Fibroblast of skin of left biceps (primary cell): ENCODE measurements at places on chromosomes 7 and 10.
A peak's percentile ranks its signal among the peaks of the same experiment; 100 is the strongest.

DNA sequence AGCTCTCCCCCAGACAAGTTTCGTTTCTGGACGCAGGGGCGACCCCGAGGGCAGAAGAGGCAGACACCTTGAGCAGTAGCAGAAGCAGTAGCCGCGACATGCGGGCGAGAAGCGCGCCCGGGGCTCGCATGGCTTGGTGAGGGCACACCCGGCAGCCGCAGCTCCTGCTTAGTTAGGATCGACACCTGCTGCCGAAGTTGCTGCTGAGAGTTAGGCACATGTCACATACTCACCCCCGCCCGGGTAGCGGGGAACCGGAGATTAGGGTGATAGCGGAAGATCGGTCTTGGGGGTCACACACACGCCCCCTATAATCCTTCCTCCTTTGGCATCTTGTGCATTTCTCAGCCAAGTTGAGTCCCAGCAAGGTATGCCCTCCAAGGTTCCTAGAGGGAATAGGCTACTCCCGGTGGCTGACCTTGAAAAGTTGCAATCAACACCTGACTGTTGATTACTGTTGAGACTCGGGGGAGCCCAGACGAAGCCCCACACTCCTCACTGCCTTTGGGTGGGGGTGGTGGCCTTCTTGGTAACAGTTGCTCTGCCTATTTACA is 668 bp downstream of the GPR37 start:
- DNase-seq = no peak

GRCh38 chr10:50527442-50528043 is 96.2 kb downstream of the SGMS1 start:
- DNase-seq = no peak

GRCh38 chr7:135192914-135193536 is 18.3 kb downstream of the WDR91 start:
- no peak for DNase-seq

DNA sequence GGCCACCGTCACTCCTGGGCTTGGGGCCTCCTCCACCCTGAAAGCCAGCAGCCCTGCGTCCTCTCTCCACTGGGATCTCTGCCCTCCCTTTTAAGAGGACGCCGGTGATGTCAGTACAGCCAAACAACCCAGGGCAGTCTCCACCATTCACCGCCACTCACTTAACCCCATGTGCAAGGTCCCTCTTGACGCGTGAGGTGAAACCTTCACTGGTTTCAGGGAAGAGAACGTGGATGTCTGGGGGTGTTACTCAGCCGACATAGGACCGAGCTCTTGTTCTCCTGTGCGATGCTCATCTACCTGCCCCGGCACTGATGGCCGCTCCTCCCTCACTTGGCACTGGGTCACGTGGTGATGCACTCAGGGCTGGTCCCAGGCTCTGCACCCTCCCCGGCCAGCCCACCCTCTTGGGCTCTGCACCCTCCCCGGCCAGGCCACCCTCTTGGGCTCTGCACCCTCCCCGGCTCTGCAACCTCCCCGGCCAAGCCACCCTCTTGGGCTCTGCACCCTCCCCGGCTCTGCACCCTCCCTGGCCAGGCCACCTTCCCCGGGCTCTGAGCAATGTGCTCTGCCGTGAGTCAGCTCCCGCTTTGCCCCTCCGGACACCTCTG is 36.1 kb downstream of the ADGRA1 start:
- DNase-seq = no peak

DNA sequence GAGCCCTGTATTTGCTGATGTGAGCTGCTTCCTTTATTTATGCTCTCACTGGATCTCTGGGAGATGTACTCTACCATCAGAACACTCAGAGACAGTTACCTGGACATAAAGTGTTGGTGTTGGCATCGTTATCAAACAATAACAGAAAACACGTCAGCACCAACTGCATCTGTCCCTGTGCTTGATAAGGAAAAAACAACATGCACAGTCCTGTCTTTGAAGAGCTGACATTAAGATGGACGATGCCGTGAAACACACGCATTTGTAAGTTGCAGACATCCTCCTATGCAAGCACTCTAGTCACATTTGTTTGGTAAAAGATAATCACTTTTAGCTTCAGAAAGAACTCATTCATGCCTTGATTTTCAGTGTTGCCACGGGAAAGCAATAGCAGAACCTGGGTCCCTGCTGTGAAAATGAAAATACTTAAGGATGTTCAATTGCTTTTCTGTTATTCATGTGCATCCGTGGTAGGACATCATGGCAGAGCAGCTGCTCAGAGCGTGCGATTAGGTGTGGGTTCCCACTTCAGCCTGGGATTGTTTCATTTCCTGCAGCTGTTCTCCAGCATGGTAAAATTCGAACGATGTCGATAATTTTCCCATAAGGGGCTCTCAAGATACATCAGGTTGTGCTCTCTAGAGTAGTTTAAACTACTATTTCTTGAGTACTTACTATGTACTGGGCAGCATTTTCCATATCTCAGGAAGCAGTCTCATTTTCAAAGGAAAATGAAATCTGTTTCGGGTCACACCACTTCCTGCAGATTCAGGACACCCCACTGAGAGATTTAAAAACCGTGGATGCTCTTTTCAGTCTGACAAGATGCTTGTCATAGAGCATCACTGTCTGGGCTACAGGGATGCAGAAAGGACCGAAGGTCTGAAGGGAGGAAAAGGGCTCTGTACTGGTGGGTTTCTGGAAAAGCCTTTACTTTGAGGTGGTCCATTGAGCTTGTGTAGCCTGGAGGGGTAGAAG is 248.7 kb downstream of the CAMK1D start:
- DNase-seq = no peak

- no peak for DNase-seq
Observed at GRCh38 chr10:45408421-45409319, 34.7 kb downstream of the ALOX5 start.

DNA sequence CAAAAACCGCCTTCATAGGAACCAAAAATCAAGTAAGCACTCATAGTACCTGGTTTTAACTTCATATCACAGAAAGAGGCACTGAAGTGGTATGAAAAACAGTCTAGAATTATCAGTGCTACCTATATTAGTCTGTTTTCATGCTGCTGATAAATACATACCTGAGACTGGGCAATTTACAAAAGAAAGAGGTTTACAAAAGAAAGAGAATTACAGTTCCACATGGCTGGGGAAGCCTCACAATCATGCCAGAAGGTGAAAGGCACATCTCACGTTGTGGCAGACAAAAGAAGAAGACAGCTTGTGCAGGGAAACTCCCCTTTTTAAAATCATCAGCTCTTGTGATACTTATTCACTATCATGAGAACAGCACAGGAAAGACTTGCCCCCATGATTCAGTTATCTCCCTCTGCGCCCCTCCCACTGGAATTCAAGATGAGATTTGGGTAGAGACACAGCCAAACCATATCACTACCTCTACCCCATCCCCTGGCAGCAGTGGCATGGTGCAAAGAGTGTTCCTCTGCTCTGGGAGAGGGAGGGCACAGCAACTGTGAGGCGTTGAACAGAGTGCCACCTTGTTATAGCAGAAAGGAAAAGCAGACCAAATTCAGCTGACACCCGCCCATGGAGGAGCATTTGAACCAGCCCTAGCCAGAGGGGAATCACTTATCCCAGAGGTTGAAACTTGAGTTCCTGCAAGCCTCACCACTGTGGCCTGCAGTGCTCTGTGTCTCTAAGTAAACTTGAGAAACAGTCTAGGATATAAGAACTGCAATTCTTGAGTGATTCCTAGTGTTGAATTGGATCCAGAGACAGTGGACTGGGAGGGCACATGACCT is 61.9 kb upstream of the PTPRZ1 start:
- no peak for DNase-seq

- peak; percentile 73 for DNase-seq
Observed at GRCh38 chr7:47763063-47763974, 181.4 kb upstream of the TNS3 start.

DNA sequence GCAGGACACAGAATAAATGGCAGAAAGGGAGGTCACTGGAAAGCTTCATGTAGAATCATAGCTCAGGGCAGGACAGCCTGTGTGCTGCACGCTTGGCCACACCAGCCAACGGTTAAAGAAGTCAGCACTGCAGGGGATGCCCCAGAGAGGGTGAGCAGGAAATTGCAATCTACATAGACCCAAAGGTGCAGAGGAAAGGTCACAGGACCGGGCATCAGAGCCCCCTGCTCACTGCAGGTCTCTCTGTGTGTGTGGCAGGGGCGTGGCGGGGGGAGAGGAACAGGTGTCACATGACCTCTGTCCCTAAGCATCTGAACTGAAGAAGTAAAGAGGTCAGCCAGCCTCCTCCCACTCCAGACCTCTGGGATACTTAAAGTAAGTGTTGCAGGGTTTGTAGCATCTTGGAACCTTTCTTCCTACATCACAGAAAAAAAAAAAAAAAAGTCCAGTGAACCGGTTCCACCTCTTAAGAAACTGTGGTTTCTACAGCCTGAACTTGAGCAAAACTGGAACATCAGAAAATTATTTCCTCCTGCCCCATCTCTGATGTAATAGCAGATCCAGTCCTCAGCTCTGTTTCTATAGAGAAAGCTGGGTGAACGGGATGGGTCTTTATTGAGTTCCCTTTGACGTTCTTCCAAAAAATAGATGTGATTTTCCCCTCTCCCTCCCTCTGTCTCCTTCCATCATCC is 64.3 kb downstream of the RGS10 start:
- no peak for DNase-seq

DNA sequence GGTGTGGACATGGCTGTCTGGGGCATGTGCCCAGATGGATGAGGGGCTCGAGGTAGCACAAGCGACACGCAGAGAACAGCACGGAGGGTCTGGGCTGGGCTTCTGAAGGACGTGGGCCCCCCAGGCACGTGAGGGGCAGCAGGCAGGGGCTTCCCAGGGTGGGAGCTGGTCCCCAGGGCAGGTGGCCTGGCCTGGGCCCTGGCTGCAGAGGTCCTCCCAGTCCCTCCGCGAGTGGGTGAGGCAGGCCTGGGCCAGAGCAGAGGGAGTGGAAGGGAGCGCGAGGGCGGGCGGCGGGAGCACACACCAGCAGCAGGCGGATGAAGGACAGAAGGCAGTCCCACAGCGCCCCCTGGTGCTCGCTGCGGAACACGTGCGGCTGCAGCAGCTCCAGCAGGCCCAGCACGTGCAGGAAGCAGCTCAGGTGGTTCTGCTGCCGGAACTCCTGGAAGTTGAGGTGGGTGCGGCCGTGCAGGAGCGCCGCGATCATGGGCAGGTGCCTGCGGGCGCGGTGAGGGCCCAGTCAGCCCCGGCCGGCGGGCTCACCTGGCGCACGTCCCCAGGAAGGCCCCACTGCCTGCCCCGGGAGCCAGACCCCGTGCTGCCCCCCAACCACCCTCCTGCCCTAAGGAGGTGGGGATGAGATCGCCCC is 14.7 kb upstream of the MICALL2 start:
- DNase-seq = peak; percentile 33

DNA sequence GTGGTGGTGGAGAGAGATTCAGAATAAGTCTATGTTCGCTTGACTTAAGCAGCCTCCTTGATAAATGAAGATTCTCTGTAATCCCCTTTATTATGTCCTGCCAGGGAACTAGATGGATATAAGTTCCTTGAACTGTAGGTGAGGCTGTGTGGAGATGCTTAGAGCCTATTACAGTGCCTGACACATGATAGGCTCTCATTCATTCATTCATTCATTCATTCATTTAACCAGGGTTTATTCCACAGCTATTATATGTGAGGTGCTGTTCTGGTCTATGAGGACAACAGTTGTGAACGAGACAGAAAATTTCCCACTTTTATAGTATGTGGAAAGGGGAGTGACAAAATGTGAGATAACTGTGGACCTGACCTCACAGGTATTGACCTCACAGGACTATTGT is 105.6 kb downstream of the ARID5B start:
- no peak for DNase-seq

DNA sequence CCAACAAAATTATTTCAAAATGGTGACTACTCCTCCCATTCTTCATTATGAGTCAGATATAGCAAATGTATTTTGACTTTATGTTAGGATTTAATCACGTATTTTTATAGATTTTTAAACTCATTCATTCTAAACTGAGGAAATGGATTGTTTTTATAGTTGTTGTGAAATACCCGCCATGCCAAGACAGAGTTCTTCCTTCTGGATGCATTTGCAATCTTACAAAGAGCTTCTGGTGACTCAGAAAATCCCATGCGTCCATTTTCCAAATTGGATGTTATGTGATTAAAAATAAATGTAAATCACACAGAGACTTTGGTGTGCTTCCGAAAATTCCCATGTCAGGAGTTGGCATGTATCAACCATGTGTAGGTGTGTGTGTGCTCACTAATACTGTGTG is 179.3 kb downstream of the TRIL start:
- no peak for DNase-seq

DNA sequence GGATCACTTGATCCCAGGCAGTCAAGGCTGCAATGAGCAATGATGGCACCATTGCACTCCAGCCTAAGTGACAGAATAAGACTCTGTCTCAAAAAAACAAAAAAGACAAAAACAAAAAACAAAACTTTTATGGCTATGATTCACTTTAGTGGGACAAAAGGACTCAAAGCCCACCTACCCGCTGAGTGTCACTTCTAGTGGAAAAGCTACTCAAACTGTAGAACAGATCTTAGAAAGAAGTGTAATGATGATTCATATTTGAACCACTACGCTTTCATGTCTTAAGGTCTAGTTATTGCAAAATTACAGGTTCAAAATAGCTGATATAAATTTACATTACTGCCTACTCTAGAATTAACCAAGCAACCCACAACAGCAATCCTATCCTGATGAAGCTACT is 47.1 kb upstream of the OTUD1 start:
- no peak for DNase-seq

GRCh38 chr10:124465777-124466488 is 4.3 kb downstream of the LHPP start:
- no peak for DNase-seq

GRCh38 chr7:41731493-41732435 is 28.9 kb upstream of the INHBA start:
- peak; percentile 13 for DNase-seq

DNA sequence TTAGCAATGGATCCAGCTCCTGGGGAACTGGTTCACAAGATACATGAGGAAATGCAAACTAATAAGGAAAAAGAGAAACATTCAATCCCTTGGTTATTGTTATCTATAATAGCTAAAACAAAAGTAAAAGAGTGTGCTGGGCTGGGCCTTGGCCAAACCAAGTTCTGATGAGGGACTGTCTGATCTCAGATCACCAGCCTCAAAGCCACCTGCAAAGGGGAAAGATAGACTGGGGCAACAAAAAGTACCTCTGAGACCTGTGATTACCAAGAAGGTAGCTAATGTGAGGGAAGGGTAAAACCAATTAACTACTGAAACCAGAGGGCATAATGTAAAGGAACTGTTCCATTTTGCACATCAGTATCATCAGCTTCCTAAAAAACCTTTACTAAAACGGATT is 51.2 kb downstream of the HTR7 start:
- no peak for DNase-seq

- no peak for DNase-seq
Observed at GRCh38 chr10:86962136-86962980, 4.0 kb downstream of the SNCG start.

- no peak for DNase-seq
Observed at GRCh38 chr10:117005527-117006055, 604 bp upstream of the SHTN1 start.
